Stimulated activated naive CD8-positive, alpha-beta T cell treated with anti-CD3 and anti-CD28 coated beads, Interleukin-15, amount 100 ng/mL, for 72 hours (primary cell): ENCODE measurements at places on chromosomes 3 and 15.
A peak's percentile ranks its signal among the peaks of the same experiment; 100 is the strongest.

GRCh38 chr3:129358177-129358771 is 70.2 kb downstream of the EFCAB12 start:
- no peak for DNase-seq

- DNase-seq: no peak
Observed at GRCh38 chr15:101451266-101451799, 38.2 kb downstream of the PCSK6 start.

- DNase-seq: no peak
Observed at GRCh38 chr15:76135516-76135915, 75.7 kb downstream of the TMEM266 start.

GRCh38 chr3:134797057-134797740 is 2.1 kb downstream of the EPHB1 start:
- DNase-seq: no peak

DNA sequence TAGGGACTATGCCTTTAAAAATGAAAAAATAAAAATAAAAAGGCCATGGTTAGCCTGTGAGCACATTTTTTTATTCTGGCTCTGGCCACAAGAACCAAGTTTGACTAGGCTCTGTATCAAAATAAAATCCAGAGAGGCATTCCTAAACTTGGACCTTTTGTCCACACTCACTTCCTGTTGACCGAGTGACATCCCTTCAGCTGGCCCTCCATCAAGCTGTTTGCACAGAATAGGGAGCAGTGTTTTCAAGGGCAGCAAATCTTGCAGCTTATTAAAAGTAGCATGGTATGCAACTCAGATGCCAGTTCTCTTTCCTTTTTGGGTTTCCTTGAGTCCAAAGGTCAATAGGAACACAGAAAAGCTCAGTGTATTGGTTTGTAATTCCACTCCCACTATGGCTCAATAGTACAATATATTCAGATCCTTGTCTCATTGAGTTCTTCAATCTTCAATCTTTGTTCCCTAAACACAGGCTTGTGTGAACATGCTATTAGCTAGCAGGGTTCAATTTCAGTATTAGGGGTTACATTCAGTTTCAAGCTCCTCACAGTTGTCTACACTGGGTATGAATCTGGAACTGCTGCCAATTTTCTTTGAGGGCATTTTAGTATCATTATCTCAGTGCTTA is 244.5 kb downstream of the RBMS3 start:
- DNase-seq: no peak

GRCh38 chr3:195081242-195081963 is 189.6 kb downstream of the XXYLT1 start:
- no peak for DNase-seq

DNA sequence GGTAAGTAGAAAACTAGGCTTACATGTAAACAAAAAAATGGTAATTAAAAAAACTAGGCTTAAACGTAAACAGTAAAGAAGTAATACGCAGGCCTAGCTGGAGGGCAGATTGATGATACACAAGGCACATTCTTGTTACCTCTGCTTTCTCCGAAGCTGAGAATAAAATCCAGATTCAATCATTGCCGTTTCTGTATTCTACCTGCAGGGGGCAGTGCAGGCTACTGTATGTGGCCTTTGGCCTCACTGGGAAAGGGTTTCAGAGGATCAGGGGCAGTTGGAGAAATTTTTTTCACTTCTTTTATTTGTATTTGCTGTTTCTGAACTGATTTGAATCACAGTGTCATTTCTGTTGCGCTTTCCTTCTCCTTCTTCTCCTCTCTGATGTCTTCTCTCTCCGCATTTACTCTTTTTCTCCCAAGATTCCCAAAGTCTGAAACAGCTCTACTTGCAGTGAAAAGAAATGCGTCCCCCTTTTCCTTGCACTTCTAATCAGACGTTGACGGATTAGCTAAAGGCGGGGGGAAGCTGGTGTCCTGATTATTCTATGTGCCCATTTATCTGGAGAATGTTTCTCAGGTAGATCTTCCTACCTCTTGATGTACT is 67.1 kb upstream of the MCTP2 start:
- DNase-seq: peak; percentile 59

DNA sequence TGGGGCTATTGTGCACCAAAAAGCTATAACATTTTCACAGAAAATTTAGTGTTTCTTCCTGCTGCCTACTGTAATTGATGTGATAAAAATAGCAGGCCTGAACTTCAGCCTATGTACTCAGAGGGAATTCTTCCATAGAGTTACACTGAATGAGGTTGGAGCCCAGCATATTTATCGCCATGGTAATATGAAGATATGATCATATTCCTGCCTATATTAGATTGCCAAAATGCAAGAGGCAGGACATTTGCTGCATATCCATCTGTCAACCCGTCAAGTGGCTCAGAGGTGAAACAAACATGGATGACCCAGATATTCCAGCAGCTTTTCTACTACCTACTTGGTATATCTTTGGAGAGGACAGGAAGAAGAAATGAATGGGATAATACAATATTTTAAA is 1150.6 kb downstream of the TBL1XR1 start:
- no peak for DNase-seq

- no peak for DNase-seq
Observed at GRCh38 chr3:122391681-122392446, 7.9 kb downstream of the FAM162A start.

DNA sequence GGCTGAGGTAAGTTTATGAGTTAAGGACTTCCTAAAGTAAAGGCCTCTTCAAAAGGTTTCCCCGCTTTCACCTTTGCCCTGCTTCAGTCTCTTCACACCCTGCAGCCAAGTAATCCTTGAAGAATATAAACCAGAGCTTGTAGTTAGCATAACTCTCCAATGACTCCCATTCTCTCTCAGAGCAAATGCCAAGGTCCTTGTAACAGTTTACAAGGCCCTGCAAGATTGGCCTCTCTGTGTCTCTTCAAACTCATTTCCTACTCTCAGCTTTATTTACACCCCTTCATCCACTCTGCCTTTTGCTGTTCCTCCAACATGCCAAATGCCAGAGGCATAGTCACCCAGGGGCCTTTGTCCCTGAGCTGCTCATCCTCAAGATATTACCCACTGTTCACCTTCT is 60.5 kb upstream of the MME start:
- no peak for DNase-seq

- no peak for DNase-seq
Observed at GRCh38 chr15:20376872-20377271, 164.7 kb downstream of the GOLGA6L6 start.

GRCh38 chr3:16190704-16191103 is 16.2 kb downstream of the GALNT15 start:
- DNase-seq: no peak

DNA sequence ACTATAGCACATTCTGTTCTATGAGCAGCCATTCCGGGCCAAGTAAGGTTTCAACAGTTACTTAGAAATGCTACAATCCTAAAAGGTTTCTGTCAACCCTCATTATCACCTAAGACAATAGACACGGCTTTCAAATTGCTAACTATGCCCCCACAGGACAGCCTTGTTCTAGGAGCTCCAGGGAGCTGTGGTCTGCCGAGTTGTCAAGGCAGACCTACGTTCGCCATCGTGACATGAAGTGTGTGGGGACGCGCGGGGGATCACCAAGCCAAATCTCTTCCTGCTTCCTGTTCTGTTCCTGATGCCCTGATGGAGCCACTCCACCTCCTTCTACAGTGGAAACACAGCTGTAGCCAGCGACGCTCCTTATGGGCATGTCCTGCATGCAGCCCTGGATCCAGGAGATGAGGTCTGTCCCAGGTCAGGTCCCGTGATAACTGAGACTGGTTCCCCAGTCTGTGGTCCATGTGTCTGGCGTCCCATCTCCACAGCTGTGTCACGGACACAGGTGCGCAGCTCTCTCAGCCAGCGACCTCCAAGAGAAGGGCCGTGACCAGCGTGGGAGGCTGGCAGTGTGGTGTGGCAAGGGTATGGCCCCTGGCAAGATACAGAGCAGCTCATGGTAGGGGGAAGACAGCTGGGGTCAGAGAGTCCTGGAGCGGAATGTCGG is 82.8 kb downstream of the PCSK6 start:
- DNase-seq: no peak

DNA sequence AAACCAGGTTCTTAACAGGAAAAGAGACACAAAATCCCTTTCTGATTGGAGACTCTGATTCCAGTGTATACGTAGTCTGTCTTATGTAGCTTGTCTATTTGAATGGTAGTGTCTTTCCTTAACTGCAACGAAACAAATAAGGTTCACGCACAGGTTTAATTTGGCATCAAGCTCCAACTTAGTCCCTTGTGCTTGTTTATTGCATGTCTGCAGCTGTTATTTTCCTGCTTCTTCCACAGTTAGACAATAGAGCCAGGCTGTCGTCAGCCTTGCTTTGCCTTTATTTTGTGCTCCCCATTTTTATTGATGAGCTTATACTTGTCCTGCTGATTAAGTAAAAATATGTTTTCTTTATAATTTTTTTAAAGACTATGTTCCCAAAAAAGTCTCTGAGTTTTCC is 152.7 kb upstream of the CDIN1 start:
- no peak for DNase-seq

DNA sequence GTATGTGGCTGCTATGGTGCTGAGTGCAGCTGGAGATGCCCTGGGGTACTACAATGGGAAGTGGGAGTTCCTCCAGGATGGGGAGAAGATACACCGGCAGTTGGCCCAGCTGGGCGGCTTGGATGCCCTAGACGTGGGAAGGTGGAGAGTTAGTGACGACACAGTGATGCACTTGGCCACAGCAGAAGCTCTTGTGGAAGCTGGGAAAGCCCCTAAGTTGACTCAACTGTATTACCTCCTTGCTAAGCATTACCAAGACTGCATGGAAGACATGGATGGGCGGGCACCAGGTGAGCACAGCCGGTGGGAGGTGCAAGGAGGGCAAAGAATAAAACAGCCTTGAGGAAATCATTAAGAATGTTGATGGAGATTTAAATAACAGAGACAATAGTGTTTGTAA is 2.9 kb downstream of the ADPRH start:
- peak; percentile 23 for DNase-seq

- DNase-seq: no peak
Observed at GRCh38 chr15:58340176-58340575, 91.6 kb upstream of the LIPC start.

DNA sequence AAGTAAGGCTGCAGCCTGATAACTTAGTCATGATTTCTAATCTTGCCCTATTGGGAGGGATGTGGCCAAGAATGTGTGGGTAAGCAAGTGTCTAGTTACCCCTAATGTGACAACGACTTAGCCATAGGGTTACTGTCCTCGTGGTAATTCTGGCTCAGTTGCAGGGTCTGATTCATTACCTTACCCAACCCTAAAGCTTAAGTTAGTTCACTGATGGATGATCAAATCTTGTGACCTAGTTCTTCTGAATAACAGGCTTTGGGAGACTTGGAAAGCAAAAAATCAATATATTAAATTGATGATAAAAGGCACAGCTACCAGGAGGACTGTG is 1.6 kb upstream of the INTS14 start:
- peak; percentile 20 for DNase-seq

GRCh38 chr3:197417911-197418618 is 119.7 kb upstream of the DLG1 start:
- no peak for DNase-seq

- DNase-seq: no peak
Observed at GRCh38 chr3:104646196-104646595, 720.5 kb upstream of the ALCAM start.

DNA sequence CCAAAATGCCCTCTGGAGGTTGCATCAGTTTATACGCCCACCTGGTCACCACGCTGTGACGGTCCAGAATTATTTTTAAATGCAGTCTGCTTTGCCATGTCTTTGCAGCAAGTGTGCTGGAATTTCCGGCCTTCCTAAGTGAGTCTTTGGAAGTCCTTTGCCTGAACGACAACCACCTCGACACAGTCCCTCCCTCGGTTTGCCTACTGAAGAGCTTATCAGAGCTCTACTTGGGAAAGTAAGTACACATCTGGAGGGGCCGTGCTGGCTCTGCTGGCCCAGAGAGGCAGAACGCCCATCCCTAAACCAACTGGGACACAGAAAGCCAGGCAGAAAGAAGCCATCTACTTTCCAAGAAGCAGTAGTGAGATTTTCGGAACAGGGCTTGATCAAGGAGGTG is 101.8 kb downstream of the LRRK1 start:
- no peak for DNase-seq

DNA sequence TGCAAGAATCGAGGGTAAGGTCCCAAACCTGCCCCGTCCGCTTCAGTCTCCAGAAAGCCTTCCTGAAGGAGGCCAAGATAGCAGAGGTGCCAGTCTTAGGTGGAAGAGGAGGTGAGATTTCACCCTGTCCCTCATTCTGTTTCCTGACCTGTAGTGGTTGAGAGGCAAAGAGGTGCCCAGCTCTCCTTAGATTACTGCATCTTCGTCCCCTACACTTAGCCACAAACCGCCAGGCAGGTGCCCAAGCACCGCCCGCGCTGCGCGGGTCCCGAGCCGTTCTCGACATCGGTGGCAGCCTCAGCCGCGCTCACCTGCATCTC is 23.8 kb upstream of the POLG start:
- DNase-seq: no peak
